ENCODE measurements at places on chromosomes 2 and 18. TPM values are rescaled to one million over a fixed set of nuclear protein-coding genes. Genes with fewer than 3 reads are reported as not detected.

- no peak for DNase-seq
Measured at GRCh38 chr2:100733391-100734187, 86.3 kb upstream of the NPAS2 start.

- DNase-seq: no peak
Measured at GRCh38 chr2:152453129-152453911, 118.3 kb downstream of the FMNL2 start.

GRCh38 chr2:50018292-50018691 lies 864.0 kb upstream of the FSHR start:
- no peak for DNase-seq

DDX1 gene
- total RNA-seq: 42.0 TPM

All from liver (tissue), 10 donors.